ENCODE measurements at places on chromosomes 7 and 10.

GRCh38 chr7:80231707-80232106, 97.1 kb downstream of the GNAI1 start:
- DNase-seq = peak; percentile 58

DNA sequence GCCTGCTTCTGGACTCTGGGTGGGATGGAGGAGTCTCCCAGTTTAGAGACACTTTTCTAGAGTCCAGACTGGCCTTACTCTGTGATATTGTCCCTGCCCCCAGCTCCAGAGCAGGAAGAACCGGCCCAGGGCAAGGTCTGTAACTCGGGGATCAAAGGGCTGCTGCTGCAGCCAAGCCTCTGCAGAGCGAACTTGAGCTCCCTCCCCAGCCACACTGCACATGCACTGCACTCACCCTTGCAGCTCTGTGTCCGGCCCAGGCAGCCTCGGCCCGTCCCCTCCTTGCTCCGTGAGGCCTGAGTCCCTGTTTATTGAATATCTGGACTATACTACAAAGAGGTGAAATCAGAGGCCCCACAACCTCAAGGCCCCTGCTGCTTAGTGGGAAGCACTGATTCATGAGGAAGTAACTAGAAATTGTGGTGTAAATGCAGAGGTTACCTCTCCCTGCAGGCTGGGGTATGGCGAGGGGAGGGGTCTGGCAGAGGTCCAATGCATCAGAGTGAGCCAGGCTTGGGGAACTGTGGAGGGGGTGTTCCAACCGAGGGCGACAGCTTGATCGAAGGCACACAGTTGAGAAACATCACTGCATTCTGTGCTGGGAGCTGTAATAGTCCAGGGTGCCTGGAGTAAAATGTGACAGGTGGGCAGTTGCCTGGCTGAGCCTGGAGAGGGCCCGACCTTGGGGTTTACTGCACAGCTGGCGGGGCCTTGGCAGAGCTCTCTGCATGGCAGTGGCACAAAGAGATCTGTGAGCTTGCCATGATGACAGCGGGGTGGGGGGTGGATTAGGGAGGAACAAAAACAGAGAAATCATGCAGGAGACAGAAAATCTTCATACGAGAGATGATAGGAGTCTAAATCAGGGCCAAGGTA, 49.1 kb downstream of the AOC1 start:
- no peak for DNase-seq

DNA sequence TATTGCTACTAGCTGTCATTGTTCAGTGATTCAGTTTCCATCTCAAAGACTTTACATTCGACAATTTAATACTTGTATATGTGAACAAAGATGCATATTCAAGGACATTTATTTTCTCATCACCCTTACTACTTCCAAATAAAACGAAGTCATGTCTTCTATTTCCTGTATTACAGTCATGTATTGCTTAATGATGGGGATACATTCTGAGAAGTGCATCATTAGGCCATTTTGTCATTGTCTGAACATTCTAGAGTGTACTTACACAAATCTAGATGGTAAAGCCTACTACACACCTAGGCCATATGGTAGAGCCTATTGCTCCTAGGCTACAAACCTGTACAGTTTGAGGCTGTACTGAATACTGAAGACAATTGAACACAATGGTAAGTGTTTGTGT, 6.5 kb downstream of the C10orf95 start:
- DNase-seq = no peak

GRCh38 chr7:32516551-32517100, 21.3 kb downstream of the AVL9 start:
- no peak for DNase-seq

GRCh38 chr10:21473135-21473534, 52.3 kb downstream of the SKIDA1 start:
- DNase-seq = no peak

- no peak for DNase-seq
Measured at GRCh38 chr10:94075506-94075905, 81.8 kb downstream of the PLCE1 start.

- no peak for DNase-seq
Measured at GRCh38 chr10:43401627-43402026, 7.4 kb downstream of the HNRNPF start.

DNA sequence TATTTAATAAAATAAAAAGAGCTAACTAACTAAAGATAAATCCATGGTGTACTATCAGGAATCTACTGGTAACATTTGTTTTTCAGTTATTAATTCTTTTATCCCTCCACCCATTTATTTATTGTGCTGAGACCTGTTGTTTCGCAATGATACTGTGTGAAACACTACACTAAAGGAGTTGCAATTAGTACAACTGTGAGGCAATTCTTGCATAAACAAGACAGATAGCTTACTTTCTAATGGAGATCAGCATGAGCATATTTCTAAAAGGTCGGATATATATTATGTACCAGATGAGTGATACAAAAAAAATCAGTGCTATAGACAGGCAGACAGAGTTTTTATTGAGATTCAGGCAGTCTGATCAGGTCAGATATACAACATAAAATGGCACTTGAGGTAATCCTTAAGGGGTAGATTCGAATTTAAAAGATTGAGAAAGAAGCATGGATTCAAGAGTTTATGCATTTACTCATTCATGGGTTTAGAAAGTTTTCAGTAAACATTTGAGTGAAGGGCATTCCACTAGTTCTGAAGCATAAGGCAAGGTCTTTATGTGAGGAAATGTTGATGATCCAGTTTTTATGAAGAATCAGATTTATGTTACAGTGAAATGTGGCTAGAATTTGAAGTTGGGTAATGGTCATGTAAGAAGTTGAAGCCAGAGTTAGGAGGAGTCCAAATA, 147.6 kb downstream of the POLR1F start:
- DNase-seq = no peak

DNA sequence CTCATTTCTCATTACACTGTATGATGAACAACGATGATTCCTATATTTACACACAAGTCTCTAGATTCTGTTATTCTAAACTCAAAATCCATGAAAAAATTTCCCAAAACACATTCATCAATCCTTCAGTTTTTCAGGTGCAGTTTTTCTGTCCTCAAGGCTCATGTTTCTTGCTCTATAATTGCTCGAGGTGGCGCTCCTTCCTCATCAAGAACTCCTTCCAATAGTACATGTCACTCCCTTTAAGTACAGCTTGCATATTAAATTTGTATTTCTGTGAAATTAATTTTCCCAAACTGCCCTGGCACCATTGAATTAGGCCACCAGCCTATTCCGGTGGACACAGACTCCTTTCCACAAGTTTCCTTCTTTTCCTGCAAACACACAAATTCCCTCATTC, 188.7 kb upstream of the MINDY3 start:
- DNase-seq = no peak

GRCh38 chr7:40133561-40134427, 628 bp downstream of the MPLKIP start:
- peak; percentile 17 for DNase-seq

GRCh38 chr7:44880317-44881018, 4.9 kb downstream of the PURB start:
- DNase-seq = no peak

- no peak for DNase-seq
Measured at GRCh38 chr10:72638586-72639440, 12.9 kb upstream of the MICU1 start.

DNA sequence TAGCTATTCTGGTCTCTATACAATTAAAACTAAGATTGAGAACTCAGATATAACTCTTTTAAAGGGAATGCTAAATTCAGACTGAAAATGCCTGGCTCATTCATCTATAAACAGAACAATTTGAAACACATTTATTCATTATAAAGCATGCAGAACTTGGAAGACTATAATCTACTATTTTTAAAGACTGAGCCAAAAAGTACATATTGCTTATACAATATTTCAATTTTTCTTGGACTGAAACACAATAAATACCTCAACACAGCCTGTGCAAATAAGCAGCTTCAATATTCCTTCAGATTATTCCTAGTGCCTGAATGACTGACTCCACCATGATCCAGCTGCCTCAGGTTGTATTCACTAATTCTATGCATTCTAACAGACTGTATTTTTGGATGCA, 15.5 kb upstream of the PHYH start:
- DNase-seq = no peak

GRCh38 chr7:80635533-80635932, 2.9 kb upstream of the CD36 start:
- DNase-seq = peak; percentile 27

- DNase-seq = no peak
Measured at GRCh38 chr7:71996141-71996540, 416.0 kb downstream of the CALN1 start.

DNA sequence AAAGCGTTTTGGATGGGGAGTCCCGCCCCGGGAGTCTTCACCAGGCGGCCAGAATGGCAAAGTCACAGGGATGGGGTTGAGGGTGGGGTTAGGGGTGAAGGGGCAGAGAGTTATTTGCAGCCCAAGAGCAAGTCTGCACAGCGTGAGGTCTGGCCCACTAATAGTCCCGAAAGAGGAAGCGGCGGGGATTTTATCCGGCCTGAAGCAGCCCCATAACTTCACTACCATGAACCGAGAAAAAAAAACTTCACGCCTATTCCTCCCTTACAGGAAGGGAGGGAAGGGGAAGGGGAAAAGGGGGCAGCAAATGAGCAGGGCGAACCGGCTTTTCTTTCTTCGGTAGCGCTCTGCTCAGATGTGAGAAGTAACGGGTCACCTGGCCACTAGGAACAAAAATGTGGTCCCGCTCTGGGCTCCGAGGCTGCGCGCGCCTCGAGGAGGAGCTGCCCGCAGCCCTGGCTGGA, 712 bp downstream of the ITPRIP start:
- DNase-seq = no peak

- no peak for DNase-seq
Measured at GRCh38 chr10:115982526-115982925, 290.5 kb downstream of the GFRA1 start.

DNA sequence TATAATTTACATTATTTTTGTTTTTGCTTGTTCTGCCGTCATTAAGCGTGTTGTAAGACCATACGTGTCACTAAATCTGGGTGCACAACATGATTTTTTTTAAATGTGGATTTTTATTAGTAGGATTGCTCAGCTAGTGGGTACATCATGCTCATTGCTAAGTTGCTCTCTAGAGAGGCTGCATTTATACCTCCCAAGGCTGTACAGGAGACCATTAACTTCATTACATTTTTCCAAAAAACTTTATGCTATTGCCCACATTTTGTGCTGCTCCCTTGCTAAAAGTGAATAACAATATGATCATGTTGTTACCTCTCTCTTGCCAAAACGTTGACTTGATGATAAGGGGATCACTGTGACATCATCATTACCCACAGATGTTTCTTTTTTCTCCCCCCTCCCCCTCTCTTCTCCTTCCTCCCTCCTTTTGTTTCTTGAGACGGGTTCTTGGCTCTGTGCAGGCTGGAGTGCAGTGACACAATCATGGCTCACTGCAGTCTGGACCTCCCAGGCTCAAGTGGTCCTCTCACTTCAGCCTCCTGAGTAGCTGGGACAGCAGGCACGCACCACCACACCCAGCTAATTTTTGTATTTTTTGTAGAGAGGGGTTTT, 65.1 kb downstream of the BMPR1A start:
- no peak for DNase-seq

GRCh38 chr10:103671126-103671895, 177.8 kb downstream of the NEURL1 start:
- DNase-seq = no peak

GRCh38 chr7:148151778-148152177, 438.8 kb upstream of the C7orf33 start:
- no peak for DNase-seq

DNA sequence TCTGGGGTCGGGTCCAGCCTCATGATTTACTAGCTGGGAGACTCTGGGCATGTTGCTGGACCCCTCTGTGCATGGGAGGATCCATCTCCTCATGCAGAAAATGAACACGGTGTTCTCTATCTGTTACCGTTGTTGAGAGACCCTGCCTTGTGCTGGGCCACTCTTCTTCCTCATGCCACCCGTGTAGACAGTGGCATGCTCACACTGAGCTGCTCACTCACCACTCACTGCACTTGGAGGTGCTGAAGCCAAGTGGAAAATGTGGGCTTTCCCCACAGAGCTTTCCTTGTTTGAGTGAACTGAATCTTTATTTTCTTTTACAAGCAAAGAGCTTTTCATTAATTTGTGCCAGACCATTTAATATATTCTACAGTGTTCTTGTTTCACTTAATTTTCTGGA, 77.5 kb upstream of the GDF10 start:
- no peak for DNase-seq

DNA sequence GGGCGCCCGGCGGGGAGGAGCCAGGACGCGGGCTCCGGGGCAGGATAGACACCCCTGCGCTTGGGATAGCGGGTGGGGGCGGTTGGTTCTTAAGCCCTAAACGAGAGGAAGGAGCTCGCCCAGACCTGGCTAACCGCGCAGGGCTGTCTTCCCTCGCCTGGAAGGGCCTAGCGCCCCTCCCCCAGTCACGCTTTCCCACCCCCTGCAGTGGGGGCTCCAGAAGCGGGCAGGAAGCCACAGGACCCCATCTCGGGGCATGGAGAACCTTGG, 6.5 kb downstream of the SHH start:
- no peak for DNase-seq

DNA sequence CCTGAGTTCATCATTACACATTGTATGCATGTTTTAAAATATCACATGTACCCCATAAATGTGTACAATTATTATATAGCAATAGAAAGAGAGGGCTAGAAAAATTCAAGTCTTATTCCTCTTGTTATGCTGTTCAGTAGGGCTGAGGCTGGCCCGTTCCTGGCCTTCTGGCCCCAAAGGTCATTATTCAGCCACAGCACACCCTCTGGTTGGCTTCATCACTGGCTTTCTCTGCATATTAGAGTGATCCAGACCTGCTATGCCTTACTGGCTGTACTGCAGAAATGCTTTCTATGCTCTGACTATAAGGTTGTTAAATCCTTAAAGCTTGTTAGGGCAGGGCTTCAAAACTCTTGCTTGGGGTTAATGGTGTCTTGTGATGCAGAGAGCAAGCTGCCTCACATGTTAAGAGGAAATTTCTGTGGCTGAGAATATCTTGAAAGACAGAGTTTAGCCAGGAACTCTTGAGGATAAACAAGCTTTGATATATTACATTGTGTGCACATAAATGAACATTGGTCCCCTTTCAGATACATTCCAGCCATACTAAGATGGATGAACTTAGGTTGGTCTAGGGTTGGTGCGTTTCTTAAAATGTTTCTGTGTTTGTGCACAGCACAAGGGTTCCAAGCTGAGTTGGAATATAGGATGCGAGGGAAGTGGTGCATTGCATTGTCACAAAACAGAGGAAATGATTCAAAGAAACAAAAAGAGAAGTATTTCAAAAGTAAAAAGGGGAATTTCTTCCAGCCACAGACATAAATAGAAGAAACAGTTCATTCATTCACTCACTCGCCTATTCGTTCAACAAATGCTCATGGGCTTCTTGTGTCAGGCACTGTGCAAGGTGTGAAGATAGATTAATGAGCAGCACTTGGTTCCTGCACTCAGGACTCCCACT, 61.6 kb upstream of the WDR11 start:
- DNase-seq = no peak

GRCh38 chr10:124971276-124971675, 29.4 kb downstream of the ZRANB1 start:
- DNase-seq = no peak

GRCh38 chr7:7519056-7519455, 16.6 kb downstream of the COL28A1 start:
- no peak for DNase-seq

- DNase-seq = no peak
Measured at GRCh38 chr10:79152423-79152817, 83.7 kb downstream of the ZMIZ1 start.

- no peak for DNase-seq
Measured at GRCh38 chr7:134710854-134711624, 64.4 kb downstream of the BPGM start.

- no peak for DNase-seq
Measured at GRCh38 chr7:78164459-78164858, 365.9 kb downstream of the PHTF2 start.
